ENCODE measurements at places on chromosomes 7 and 10.

DNA sequence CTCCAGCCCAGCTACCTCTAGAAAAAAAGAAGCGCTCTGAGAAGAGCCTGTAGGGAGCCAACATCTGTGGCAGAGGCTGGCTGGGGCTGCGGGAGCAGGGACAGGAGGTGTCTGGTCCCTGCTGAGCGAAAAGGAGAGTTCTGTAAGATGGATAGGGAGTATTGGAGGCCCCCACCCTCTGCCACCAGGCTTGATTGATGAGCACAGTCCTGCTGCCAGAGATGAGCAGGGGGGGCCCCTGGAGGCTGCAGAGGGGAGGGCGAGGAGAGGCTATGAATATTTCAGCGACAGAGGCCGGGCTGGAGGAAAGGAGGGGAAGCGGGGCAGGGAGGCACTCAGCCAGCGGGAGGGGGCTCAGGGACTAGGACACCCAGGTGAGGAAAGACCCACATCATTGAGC, 44.5 kb upstream of the HSPB1 start:
- DNase-seq, result no peak

GRCh38 chr7:65307651-65308299, 65.9 kb upstream of the ZNF92 start:
- peak; percentile 68 for DNase-seq

DNA sequence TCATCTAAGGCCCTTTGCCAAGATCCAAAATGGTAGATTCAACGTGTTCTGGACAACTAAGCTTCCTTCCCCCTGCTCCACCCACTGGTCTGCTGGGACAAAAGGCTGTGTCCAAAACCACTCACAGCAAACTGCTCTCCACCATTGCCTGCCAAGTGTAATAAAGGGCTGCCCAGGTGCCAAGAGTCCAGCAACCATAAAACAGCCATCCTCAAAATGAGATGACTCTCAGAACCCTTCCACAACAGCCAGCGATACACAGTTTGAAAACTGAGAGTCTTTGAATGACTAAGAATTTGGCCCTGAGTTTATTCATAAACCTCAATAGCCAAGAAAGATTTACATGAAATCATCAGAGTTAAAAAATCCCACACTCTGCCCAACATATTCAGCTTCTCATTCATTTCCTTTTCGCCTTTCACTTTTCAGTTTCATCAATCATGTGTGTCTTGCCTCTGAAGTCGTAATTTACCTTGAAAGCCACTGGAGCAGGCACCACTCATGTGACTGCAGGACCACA, 658.1 kb upstream of the MGMT start:
- peak; percentile 21 for DNase-seq

- no peak for DNase-seq
Measured at GRCh38 chr7:32569388-32570289, 74.3 kb downstream of the AVL9 start.

DNA sequence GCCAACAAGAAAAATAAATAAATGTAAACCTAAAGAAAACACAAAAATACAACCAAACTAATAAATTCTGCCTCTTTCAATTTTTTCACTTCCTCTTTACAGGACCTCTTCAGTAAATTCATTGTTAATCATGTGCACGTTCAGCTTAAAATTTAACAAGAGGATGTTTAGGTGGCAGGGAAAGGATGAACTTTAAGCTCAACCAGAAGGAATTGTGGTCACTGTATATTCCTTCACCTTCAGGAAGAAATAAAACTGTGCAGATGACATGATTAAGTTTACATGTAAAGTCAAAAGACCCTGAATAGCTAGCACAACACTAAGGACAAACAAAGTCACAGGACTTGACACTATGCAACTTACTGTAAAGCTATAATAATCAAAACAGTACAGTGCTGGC, 33.0 kb downstream of the KIF5B start:
- DNase-seq, result no peak

- DNase-seq, result no peak
Measured at GRCh38 chr7:78130446-78131215, 332.1 kb downstream of the PHTF2 start.

DNA sequence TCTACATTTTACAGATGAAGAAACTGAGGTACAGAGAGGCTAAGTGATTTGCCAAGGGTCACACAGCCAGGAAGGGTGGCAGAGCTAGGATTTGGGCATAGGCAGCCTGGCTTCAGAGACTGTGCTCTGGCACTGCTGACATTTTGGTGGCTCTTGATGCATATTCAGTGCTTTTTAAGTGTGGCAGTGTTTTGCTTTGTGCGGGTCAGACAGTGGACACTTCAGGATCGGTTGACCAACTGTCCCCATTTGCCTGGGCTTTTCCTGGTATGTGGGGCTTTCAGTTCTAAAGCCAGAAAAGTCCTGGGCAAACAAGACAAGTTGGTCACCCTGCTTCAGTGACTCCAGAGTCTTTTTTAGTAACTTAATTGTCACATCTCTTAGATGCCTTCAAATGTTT, 35.0 kb downstream of the SUFU start:
- DNase-seq, result no peak

DNA sequence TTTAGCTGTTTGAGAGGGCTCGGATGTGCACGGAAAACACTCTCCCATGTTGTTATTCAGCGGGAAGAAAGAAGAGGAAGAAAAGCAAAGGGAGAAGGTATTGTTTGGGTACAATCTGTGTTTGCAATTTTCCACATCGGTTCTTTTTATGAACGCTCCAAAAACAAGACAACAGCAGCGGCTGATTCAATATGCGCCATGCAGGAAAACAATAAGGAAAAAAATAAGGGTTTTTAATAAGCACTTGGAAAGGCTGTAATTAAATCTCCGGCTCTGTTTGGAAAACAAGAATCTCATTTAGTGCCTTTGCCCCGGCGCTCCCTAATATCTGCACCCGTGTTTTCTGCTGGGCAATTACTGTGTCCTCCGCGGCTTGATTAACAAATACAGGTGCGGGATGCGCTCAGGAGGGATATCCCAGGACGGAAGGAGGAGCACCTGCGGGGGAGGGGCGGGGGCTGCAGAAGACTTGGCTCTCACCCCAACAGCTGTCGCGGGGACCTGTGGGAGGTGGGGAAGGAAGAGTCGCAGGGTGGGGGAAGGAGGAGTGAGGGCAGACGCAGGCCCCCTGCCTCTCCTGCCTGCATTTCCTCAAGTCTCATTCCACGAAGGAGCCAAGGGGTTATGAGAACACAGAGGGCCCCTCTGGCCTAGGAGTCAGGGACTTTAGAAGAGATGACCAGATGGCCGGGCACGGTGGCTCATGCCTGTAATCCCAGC, 181.5 kb upstream of the PODXL start:
- no peak for DNase-seq

DNA sequence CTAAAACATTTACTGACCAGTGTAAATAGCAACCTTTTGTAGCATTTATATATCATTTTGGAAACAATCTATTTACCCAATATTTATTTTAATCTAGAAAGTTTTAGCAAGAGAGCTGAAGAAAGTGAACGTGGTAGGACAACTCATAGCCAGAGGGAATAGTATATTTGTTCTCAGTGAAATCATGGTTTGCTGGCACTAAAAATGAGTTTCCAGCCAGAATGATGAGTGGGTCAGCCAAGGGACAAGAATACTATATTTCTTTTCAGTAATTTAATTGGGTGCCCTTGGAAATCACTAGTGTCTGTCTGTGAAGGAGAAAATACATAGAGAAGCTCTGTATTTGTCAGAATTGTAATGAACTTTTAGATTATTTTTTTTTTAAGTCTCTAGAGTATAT, 74.9 kb downstream of the MINPP1 start:
- DNase-seq, result no peak

- peak; percentile 8 for DNase-seq
Measured at GRCh38 chr10:93815304-93816096, 57.8 kb downstream of the LGI1 start.

DNA sequence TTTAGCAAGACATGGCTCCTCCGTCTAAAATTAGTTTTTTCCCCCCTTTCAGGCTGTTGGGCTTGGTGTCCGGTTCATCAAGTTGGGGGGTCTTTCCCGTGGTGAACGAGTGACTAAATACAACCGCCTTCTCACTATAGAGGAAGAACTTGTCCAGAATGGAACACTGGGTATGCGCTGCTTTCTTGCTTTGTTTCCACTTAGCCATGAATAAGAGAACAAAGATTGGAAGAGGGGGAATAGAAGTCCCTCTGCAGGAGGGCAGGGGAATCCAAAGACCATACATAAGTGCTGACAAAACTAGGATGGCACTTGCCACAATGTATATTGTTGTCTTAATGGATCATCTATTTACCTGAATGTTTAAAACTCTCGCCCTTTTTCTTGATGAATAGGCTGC, 30.5 kb downstream of the ENO4 start:
- no peak for DNase-seq

GRCh38 chr7:120785095-120785494, 72.8 kb downstream of the TSPAN12 start:
- DNase-seq, result no peak

- DNase-seq, result peak; percentile 36
Measured at GRCh38 chr10:114403541-114404161, 651 bp downstream of the AFAP1L2 start.

GRCh38 chr10:60257767-60258428, 131.8 kb downstream of the ANK3 start:
- no peak for DNase-seq
